Chondrocyte (in vitro differentiated cells): ENCODE measurements at places on chromosomes 11 and 22. TPM values are rescaled to one million over a fixed set of nuclear protein-coding genes. Genes with fewer than 3 reads are reported as not detected.

GRCh38 chr22:29625090-29625825 is 21.8 kb downstream of the NF2 start:
- peak overlapping the region; percentile 89 for H3K27ac ChIP-seq
- DNase-seq, result no peak
- H3K4me1 ChIP-seq, result peaks cover 78% of the 10 kb centered on the region
- H3K4me3 ChIP-seq, result peak overlapping the region; percentile 5

DNA sequence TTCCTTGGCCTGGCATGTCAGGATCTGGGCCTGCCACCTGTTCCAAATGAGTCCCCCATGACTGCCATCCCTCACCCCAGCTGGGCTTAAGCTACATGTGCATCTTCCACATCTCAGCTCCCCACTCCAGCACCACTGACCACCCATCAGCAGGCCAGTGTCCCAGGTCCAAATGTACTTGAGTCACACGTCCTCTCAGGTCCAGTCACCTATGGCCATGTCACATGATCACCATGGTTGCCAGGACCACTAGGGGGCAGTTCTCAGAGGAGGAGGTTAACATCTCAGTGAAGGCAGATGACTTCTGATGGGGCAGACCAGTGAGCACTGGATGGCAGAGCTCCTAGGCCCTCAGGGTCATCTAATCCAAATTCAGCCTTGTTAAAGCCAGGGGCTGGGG is 41.9 kb upstream of the WNT11 start:
- H3K4me1 ChIP-seq, result no peaks in the 10 kb centered on the region
- H3K27ac ChIP-seq, result no peak overlapping the region
- H3K4me3 ChIP-seq, result no peak overlapping the region
- H3K36me3 ChIP-seq, result no peaks in the 10 kb centered on the region
- H3K27me3 ChIP-seq, result peaks cover 18% of the 10 kb centered on the region

The PTPRCAP gene
- 0.47 to 0.95 TPM (median 0.73 TPM) in 3 replicates for total RNA-seq

GRCh38 chr11:46808799-46809431 is 37.2 kb downstream of the CKAP5 start:
- peak overlapping the region; percentile 49 for H3K27ac ChIP-seq
- H3K4me1 ChIP-seq, result peaks cover 11% of the 10 kb centered on the region
- H3K4me3 ChIP-seq, result no peak overlapping the region
- peaks cover 11% of the 10 kb centered on the region for H3K36me3 ChIP-seq
- DNase-seq, result no peak

DNA sequence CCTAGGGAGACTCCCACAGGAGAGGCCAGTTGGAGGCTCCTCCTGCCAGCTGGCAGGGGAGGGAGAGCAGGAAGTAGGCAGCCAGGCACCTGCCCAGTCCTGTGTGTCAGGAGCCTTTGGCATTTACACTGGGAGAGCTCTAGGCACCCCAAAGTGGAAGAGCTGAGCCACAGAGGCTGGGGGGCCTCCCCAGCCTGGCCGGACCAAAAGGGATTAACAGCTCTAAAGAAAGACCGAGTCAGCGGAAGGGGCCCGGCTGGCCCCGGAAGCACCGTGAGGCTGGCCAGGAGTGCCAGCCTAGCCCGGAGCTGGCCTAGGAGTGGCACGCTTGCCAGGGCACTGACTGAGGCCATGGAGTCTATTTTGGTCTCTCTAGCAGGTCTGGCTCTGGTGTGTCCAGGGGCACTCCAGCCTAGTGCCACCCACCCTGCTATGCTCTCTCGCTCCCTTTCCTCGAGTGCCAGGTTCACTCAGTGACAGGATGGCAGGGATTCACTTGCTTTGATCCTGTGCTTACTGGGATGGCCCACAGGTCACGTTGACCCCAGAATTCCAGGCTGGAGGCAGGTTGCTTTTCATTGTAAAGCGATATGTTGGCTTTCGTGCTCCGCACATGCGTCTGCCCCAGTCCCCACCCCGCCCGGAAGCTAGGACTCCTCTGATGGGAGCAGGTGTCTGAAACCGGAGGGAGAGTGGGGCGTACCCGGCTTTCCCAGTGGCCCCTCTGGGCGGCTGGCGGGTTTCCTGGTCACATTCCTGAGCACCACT is 3.3 kb upstream of the KMT5B start:
- H3K4me3 ChIP-seq, result no peak overlapping the region
- peaks cover 2% of the 10 kb centered on the region for H3K27me3 ChIP-seq
- peaks cover 20% of the 10 kb centered on the region for H3K4me1 ChIP-seq
- no peak overlapping the region for H3K27ac ChIP-seq
- DNase-seq, result no peak
- H3K36me3 ChIP-seq, result no peaks in the 10 kb centered on the region

DNA sequence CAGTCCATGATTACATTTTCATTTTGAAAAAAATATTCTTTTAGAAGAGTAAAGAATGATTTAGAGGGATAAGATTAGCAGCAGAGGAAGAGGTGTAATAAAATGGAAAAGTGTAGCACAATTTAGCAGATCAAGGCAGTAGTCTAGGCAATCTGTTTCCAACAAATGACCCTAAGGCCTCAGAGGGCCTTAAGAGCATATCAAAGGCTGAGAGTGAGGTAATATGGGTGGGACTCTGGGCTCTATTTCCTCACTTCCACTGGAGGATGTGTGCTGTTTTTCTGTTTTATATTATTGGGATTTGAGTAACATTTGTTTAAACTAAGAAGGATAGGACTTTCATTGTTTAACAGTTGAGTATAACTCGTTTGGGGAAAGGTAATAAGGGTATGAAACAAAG is 28.8 kb downstream of the CCDC81 start:
- peaks cover 5% of the 10 kb centered on the region for H3K36me3 ChIP-seq
- H3K27ac ChIP-seq, result no peak overlapping the region
- H3K27me3 ChIP-seq, result no peaks in the 10 kb centered on the region
- DNase-seq, result no peak
- no peaks in the 10 kb centered on the region for H3K4me1 ChIP-seq
- no peak overlapping the region for H3K4me3 ChIP-seq

DNA sequence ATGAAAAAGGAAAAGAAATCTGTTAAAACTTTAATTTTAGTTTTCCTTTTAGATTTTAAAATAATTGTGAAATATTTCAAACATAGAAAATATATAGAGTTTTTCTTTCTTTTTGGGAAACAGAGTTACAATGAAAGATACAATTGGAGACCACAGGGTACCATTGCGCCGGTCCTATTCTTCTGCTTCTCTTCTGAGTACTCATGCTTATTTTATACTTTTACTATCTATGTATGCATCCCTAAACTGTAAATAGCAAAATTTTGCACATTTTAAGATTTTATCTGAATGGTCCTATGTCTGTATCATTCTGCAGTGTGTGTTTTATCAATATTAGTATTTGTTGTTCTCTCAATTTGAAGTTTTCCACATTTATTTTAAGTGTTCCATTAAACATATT is 65.0 kb downstream of the EHF start:
- no peak overlapping the region for H3K27ac ChIP-seq
- H3K36me3 ChIP-seq, result peaks cover 3% of the 10 kb centered on the region
- no peaks in the 10 kb centered on the region for H3K4me1 ChIP-seq
- H3K27me3 ChIP-seq, result no peaks in the 10 kb centered on the region
- DNase-seq, result no peak

The SH3BP1 gene
- 1.6 to 2.7 TPM (median 2.4 TPM) in 3 replicates for total RNA-seq

GRCh38 chr22:44279069-44279360 is 33.7 kb downstream of the SHISAL1 start:
- no peak overlapping the region for H3K27ac ChIP-seq
- DNase-seq, result no peak
- peaks cover 19% of the 10 kb centered on the region for H3K27me3 ChIP-seq
- H3K4me1 ChIP-seq, result peaks cover 21% of the 10 kb centered on the region
- no peak overlapping the region for H3K4me3 ChIP-seq

- H3K27me3 ChIP-seq, result peaks cover 52% of the 10 kb centered on the region
- H3K4me1 ChIP-seq, result no peaks in the 10 kb centered on the region
- H3K36me3 ChIP-seq, result peaks cover 7% of the 10 kb centered on the region
- no peak overlapping the region for H3K27ac ChIP-seq
Measured at GRCh38 chr11:1592628-1593027, 5.5 kb downstream of the KRTAP5-2 start.

The SAA1 gene
- total RNA-seq, result not detected in 3 replicates

The PLAAT4 gene
- total RNA-seq, result 1.8 to 3.0 TPM (median 2.5 TPM) in 3 replicates

DNA sequence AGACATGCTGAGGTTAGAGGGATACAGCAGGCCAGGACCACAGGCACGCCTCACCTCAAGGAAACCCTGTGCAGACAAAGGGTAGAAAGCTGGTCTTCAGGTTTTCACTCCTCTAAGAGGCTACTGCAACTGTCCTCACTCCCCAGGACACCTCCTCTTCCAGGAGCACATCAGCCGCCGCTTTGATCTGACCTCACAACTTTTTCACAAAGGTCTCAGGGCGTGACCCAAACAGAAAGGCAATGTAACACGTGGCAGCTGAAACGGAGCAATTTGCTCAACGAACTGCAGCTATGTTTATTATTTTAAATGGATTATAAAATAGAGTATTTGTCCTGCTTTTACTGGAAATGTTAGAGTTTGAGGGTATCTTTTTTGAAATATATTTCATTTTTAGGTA is 46.1 kb downstream of the LARGE1 start:
- H3K4me3 ChIP-seq, result no peak overlapping the region
- H3K27me3 ChIP-seq, result no peaks in the 10 kb centered on the region
- H3K4me1 ChIP-seq, result peaks cover 30% of the 10 kb centered on the region
- H3K27ac ChIP-seq, result no peak overlapping the region
- no peak for DNase-seq
- H3K36me3 ChIP-seq, result no peaks in the 10 kb centered on the region

- H3K4me1 ChIP-seq, result peaks cover 21% of the 10 kb centered on the region
- H3K27me3 ChIP-seq, result no peaks in the 10 kb centered on the region
- H3K27ac ChIP-seq, result peak overlapping the region; percentile 88
- H3K4me3 ChIP-seq, result peak overlapping the region; percentile 95
Measured at GRCh38 chr11:65719871-65720210, 757 bp downstream of the RNASEH2C start.

DNA sequence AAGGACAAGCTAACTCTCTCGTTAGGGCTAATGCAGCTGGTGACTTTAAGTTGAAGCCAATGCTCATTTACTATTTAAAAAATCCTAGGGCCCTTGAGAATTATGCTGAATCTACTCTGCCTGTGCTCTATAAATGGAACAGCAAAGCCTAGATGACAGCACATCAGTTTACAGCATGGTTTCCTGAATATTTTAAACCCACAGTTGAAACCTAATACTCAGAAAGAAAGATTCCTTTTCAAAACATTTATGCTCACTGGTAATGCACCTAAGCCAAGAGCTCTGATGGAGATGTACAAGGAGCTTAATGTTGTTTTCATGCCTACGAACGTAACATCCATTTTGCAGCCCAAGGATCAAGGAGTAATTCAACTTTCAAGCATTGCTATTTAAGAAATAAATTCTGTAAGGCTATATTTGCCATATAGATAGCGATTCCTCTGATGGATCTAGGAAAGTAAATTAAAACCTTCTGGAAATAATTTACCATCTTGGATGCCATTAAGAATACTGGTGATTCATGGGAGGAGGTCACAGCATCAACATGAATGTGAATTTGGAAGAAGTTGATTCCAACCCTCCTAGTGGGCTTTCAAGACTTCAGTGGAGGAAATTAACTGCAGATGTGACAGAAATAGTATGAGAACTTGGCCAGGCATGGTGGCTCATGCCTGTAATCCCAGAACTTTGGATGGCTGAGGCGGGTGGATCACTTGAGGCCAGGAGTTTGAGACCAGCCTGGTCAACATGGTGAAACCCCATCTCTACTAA is 14.5 kb downstream of the XNDC1N start:
- peak overlapping the region; percentile 51 for H3K27ac ChIP-seq
- peaks cover 14% of the 10 kb centered on the region for H3K4me1 ChIP-seq
- no peak overlapping the region for H3K4me3 ChIP-seq
- H3K36me3 ChIP-seq, result peaks cover 31% of the 10 kb centered on the region

- no peaks in the 10 kb centered on the region for H3K36me3 ChIP-seq
- no peak for DNase-seq
- peaks cover 20% of the 10 kb centered on the region for H3K4me1 ChIP-seq
- no peak overlapping the region for H3K4me3 ChIP-seq
- H3K27ac ChIP-seq, result no peak overlapping the region
- H3K27me3 ChIP-seq, result no peaks in the 10 kb centered on the region
Measured at GRCh38 chr11:73259406-73260126, 12.6 kb upstream of the P2RY6 start.

DNA sequence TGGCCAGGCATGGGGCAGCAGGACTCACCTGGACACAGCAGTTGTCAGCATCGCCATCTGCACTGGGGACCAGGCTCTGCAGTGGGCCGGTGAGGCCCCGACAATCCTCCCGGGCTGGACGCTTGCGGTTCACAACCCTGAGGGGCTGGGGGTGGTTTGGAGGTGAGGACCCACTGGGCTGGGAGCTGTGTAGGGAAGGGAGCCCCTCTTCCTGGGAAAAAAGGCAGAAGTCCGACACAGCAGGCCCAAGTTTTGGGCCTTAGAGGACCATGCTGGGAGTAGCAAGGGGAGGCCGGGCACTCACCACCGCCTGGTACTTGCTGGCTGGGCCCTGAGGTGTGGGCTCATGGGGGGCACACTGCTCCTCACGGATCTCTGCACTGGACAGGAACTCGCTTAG is 39.8 kb upstream of the KCNJ11 start:
- DNase-seq, result no peak
- H3K4me3 ChIP-seq, result no peak overlapping the region
- H3K27ac ChIP-seq, result no peak overlapping the region
- H3K27me3 ChIP-seq, result peaks cover 27% of the 10 kb centered on the region
- no peaks in the 10 kb centered on the region for H3K4me1 ChIP-seq

DNA sequence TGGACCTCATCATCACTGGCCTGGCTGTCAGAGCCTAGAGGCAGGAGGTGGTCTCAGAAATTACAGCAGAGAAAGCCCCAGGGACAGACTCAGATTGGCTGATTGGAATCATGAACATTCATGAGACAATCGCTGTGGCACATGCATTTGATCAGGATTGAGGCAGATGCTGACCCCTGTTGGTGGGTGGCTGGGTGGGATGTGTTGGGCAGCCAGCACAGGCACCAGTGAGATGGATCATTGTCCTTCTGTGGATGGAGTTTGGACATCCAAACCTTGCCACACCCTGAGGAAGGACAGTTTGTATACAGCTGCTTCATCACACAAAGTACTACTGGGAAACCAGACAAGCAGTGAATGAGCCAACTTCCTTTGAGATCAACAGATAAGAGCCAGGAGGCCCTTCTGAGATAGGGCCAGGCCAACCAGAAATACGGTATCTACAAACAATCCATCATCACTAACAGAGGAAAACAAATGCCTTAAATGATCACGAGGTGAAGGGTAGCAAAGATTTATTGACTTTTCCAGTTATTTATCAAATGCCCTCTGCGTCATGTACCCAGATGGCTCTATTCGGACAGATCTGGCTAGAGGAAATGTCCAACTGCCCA is 17.3 kb downstream of the COMMD9 start:
- H3K4me3 ChIP-seq, result no peak overlapping the region
- peaks cover 40% of the 10 kb centered on the region for H3K36me3 ChIP-seq
- no peaks in the 10 kb centered on the region for H3K4me1 ChIP-seq
- no peaks in the 10 kb centered on the region for H3K27me3 ChIP-seq

DNA sequence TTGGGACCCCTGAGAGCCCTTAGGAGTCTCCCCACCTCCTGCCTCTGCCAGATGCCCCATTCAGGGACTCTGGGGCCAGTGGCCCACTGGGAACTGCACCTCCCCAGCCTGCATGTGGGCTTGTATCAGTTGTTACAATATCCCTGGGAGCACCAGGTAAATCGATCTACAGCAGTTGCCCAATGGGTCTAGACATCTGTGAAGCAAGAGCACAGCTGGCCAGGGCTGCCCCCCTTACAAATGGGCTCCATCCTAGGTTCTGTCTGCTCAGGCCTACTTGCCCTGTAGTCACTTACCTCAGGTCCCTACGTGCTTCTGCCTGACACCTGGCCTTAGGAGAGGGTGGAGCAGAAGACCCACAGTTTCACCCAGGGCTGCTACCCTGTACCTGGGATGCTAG is 62.7 kb downstream of the HIRA start:
- no peaks in the 10 kb centered on the region for H3K27me3 ChIP-seq
- H3K27ac ChIP-seq, result no peak overlapping the region
- no peak overlapping the region for H3K4me3 ChIP-seq
- no peak for DNase-seq
- peaks cover 27% of the 10 kb centered on the region for H3K36me3 ChIP-seq
- no peaks in the 10 kb centered on the region for H3K4me1 ChIP-seq
